ENCODE measurements at places on chromosomes 5 and 9. TPM values are rescaled to one million over a fixed set of nuclear protein-coding genes. Genes with fewer than 3 reads are reported as not detected.

- DNase-seq, result no peak
These were observed 331.0 kb upstream of the TLE4 start for GRCh38 chr9:79240774-79241173.

- no peak for DNase-seq
These were observed 1.3 kb downstream of the ZER1 start for GRCh38 chr9:128770286-128771030.

DNA sequence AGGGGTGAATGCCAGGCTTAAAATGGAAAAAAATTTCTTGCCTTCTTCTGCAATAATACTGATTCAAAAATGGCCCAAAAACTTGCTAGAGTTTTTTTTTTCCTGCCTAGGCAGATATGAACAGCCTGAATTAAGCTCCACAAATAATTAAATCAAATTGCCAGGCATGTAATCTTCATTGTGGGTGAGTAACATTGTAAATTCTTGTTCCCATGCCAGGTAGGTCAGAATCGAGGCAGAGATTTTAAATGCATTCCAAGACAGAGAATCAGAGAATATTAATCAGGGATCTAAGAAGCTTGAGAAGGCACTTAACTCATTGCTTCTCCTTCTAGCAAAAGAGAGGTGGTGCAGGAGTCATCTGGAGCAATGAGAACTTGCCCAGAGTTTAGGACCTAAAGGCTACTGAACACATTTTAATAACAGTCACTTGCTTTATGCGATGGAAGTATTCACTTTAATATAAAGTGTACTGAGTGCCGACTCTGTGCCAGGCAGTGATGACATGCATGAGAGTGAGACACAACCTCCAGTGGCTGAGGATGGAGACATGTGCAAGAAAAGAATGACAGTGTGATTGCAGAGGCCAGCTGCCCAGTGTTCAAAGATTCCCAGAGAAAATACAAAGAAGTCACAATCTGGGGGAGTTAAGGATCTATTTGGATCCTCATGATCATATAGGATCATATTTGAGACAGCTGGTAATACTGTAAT, 102.3 kb downstream of the APBA1 start:
- no peak for DNase-seq

DNA sequence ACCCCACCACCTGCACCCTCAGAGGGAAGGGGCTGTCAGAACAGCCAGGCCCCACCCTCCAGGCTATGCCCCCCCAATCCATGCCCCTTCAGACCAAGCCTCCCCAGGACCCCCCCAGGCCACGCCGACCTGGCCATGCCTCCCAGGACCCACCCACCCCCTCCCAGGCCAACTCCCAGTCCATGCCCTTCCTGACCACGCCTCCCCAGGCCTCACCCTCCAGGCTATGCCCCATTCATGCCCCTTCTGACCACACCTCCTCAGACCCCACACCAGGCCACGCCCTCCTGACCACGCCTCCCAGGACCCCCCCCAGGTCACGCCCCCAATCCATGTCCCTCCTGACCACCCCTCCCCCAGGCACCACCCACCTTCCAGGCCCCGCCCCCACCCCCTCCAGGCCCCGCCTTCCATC, 27.6 kb downstream of the TPPP start:
- DNase-seq, result no peak

GRCh38 chr5:6634306-6634705, 1.1 kb downstream of the SRD5A1 start:
- no peak for DNase-seq

- DNase-seq, result no peak
These were observed 927.9 kb downstream of the MAT2B start for GRCh38 chr5:164433106-164433870.

DNA sequence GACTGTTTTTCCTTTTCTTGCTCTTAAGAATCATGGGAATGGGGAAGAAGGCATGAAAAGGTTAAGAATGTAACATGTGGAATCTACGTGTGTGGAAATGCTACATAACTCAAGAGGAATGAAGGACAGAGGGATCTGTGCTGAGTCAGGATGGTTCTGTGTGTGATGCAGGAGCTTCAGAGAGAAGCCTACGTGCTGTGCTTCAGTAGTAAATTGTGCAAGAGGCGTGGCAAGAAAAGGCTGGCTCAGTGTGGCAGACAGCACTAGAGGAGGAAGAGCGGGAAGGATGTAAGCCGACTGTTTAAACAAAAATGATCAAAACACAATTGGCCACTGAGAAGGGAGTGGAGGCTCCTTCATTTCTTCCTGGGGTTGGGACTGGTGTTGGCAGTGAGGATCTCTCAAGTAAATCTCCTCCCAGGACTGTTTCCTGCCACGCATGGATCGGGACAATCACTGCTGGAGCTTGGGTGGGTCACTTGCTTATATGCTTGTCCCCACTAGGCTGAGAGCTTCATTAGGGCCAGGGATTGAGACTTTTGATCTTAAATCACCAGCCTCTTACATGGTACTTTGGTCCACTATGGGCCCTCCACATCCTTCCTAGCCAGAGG, 59.4 kb upstream of the BASP1 start:
- DNase-seq, result no peak

- DNase-seq, result no peak
These were observed 30.1 kb upstream of the LRRC14B start for GRCh38 chr5:160921-161802.

COQ4 gene
- 52.2 TPM for total RNA-seq

DNA sequence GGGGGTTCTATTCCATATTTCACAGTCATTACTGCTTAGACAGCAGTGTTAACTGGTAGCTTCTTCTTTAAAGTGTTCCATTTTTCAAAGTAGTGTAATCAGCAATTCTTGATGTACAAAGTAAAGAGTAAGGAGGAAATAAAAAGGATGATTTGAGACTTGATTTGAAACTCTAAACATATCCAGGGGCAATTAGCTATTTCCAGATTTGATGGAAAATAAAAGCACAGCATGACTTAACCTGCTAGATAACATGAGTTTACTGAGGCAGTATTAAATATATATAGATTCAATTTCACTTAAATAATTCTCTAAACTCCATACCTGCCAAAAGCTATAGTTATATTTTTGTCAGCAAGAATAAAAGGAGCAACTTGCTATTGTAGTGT, 29.8 kb downstream of the NR2F1 start:
- no peak for DNase-seq

LAMC3 gene
- total RNA-seq, result not detected

GRCh38 chr9:110951805-110952539, 86.3 kb downstream of the LPAR1 start:
- DNase-seq, result no peak

GRCh38 chr5:133006653-133007052, 19.7 kb downstream of the ZCCHC10 start:
- DNase-seq, result no peak

IGIP gene
- 2.3 TPM for total RNA-seq

LHX6 gene
- total RNA-seq, result not detected

APBA1 gene
- total RNA-seq, result 0.98 TPM

PCDHAC2 gene
- not detected for total RNA-seq

DNA sequence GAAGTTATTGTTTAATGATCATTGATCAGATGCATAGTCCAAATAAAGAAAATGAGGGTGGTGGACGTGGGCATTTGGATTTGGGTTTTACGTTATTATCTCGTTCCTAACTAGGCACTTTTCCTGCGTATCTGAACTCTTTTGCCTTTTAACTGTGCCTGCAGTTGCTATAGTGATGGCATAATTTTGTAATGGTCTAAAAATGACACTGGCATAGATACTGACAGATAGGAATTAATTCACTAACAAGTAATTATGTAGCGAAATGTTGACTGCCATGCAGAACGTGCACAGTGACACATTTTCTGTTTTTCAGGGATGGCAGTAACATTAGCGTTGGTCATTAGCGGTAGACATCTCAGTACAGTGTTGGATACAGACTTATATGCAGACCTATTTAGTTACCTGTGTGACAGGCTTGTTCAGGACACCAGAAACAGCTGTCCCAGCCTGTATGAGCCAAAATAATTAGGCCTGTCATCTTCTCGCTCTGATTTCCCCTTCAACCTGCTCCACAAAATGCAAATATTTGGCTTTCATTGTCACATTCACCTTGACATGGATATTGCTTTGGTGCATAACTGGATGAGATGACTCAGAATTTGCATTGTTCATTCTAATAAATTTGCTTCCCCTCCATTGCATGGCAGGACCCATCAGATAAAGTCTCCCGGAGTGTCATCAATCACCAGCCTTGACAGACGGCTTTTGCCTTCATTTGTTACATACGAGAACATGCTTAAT, 413.3 kb upstream of the IRX1 start:
- no peak for DNase-seq
